ENCODE measurements at places on chromosomes 4 and X.

DNA sequence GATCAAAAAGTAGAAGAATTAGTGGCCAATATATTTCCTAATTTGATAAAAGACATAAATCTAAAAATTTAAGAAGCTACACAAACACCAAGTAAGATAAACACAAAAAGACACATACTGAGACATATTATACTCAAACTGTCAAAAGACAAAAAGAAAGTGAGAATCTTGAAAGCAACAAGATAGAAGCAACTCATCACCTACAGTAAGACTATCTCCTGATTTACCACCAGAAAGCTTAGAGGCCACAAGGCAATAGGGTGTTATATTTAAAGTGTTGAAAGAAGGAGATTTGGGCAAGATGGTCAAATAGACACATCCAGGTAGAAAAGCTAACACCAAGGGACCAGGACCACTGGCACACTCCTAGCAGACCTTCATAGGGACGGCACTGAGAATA lies 79.4 kb downstream of the ITM2A start:
- DNase-seq: no peak

- no peak for DNase-seq
These were observed 8.9 kb downstream of the AMER1 start for GRCh38 chrX:64196606-64197005.

DNA sequence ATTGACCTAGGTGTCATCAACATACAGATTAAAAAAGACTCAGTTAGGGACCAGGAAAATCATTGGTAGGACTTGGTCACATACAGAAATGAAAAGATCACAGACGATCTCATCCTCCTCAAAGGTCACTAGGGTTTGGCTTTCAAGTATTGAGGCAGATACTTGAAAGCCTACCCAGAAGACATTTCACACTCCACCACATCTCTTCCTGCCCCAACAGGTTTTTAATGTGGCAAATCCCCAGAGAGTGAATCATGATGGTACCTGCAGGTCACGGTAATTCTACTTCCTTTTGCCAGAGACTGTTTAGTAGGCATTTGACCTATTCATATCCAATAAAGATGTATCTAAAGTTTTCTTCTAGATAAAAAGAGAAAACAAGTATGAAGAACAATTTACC lies 44.1 kb downstream of the INPP4B start:
- no peak for DNase-seq

- DNase-seq: no peak
These were observed 586 bp downstream of the BCAP31 start for GRCh38 chrX:153723351-153724251.

- no peak for DNase-seq
These were observed 76.9 kb upstream of the FAM9B start for GRCh38 chrX:9110808-9111207.

GRCh38 chr4:66585767-66586166 lies 915.5 kb upstream of the EPHA5 start:
- DNase-seq: no peak
